ENCODE measurements at places on chromosomes 4 and X. TPM values are rescaled to one million over a fixed set of nuclear protein-coding genes. Genes with fewer than 3 reads are reported as not detected.

- peaks cover 54% of the 10 kb centered on the region for H3K4me1 ChIP-seq
- no peaks in the 10 kb centered on the region for H3K36me3 ChIP-seq
- no peak overlapping the region for H3K4me3 ChIP-seq
- no peak overlapping the region for H3K27ac ChIP-seq
These were observed 240.0 kb downstream of the GPC3 start for GRCh38 chrX:133745349-133745748.

GRCh38 chr4:119984996-119985395 is 81.7 kb downstream of the MAD2L1 start:
- H3K27ac ChIP-seq, result no peak overlapping the region
- no peaks in the 10 kb centered on the region for H3K27me3 ChIP-seq
- H3K4me1 ChIP-seq, result no peaks in the 10 kb centered on the region
- no peak overlapping the region for H3K4me3 ChIP-seq
- DNase-seq, result no peak

DNA sequence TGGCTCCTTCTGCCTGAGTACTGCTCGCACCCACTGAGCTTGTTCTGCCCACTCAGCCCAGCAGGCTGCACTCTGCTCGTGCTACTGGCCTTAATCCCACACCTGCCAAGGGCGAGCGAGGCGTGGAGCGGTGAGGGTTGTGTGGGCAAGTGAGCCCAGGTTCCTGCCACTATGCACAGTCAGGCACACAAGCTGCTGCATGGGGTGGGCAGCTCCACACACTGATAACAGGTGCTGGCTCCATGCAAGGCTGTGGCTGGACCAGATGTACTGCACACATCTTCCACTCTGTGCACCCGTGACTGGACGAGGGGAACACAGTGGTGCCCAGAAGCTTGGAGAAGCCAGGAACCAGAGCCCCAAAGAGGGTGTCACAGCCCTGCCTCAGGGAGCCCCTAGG is 184.3 kb upstream of the NUDT6 start:
- H3K4me3 ChIP-seq, result no peak overlapping the region
- no peaks in the 10 kb centered on the region for H3K27me3 ChIP-seq
- no peak overlapping the region for H3K27ac ChIP-seq
- DNase-seq, result no peak
- no peaks in the 10 kb centered on the region for H3K4me1 ChIP-seq

GRCh38 chr4:11663114-11663513 is 234.4 kb upstream of the HS3ST1 start:
- no peaks in the 10 kb centered on the region for H3K36me3 ChIP-seq
- no peaks in the 10 kb centered on the region for H3K4me1 ChIP-seq
- no peak overlapping the region for H3K27ac ChIP-seq
- no peak overlapping the region for H3K4me3 ChIP-seq
- peaks cover 4% of the 10 kb centered on the region for H3K27me3 ChIP-seq
- no peak for DNase-seq

DNA sequence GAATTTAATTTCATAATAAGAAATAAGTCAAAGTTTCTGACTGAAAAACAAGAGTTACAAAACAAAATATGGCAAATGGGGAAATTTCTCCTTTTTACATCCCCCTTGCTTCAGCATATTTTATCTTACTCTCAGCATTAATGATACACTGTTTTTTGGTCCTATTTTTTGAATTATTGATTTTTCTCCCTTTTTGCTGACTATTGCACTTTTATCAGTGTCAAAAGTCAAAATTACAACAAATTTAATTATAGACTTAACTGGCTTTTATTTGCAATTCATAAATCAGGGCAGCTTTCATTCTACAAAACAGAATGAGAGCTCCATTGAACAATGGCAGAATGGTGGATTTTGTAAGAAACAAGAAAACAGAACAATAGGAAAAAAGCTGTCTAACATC is 901.9 kb downstream of the FAT4 start:
- H3K27ac ChIP-seq, result no peak overlapping the region
- no peak for DNase-seq
- H3K4me3 ChIP-seq, result no peak overlapping the region
- H3K27me3 ChIP-seq, result no peaks in the 10 kb centered on the region

- H3K27me3 ChIP-seq, result no peaks in the 10 kb centered on the region
- H3K4me1 ChIP-seq, result no peaks in the 10 kb centered on the region
- no peak overlapping the region for H3K4me3 ChIP-seq
- no peak overlapping the region for H3K27ac ChIP-seq
- DNase-seq, result no peak
These were observed 544.0 kb downstream of the SPRY1 start for GRCh38 chr4:123940604-123941003.

DNA sequence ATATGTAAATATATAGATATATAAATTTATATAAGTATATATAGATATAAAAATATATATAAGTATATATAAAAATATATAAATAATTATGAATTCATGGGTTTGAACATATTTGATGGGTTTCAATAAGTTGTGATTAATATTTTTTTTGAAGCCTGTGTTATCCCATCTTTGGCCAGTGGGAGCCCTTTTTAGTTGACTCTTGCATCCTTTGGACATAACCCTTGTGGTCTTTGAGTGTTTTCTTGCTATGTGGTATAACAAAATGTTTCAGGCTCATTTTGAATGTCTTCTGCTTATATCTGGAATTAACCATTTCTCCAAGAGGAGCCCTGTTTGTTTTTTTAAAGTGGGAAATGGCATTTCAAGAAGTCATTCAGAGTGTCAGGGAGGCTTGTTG is 15.2 kb downstream of the SNX25 start:
- peaks cover 3% of the 10 kb centered on the region for H3K4me1 ChIP-seq
- H3K27ac ChIP-seq, result no peak overlapping the region
- H3K4me3 ChIP-seq, result no peak overlapping the region
- no peaks in the 10 kb centered on the region for H3K27me3 ChIP-seq
- DNase-seq, result no peak

DNA sequence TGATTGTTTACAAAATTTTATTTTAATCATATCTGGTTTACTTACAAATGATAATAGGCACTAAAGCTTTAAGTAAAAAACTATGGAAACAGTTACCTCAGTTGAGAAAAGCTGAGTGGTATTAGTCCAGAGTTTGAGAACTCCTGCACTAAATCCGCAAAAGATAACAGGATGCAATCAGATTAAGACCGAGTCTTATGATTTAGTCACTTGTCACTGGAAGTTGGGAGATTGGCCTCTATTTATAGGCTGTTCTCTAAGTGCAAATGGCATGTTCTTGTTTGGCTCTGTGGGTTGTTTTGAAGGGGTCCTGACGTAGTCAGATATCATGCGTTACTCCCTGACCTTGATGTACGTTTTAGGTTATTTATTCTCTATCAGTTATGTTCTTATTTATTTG is 6.3 kb downstream of the GPAT3 start:
- H3K4me1 ChIP-seq, result peaks cover 1% of the 10 kb centered on the region
- no peak overlapping the region for H3K4me3 ChIP-seq
- no peaks in the 10 kb centered on the region for H3K36me3 ChIP-seq
- H3K27ac ChIP-seq, result no peak overlapping the region
- H3K27me3 ChIP-seq, result no peaks in the 10 kb centered on the region
- no peak for DNase-seq

DNA sequence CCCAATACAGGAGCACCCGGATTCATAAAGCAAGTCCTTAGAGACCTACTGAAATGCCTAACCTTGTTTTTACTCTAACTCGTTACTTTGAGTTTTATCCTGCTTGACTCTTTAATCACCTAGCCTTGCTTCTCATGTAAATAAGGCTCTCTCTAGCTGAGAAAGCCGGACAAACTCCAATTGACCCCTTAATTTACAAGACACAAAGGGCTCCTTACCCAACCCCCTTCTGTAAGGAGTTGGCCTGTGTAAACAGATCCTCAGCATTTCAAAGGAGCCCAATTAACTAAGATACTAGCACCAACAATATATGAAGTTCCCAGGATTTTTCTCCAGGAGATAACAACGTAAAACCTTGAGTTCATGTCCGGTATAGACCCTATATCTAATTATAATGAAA is 61.7 kb downstream of the CT47B1 start:
- H3K36me3 ChIP-seq, result no peaks in the 10 kb centered on the region
- no peak for DNase-seq
- no peaks in the 10 kb centered on the region for H3K4me1 ChIP-seq
- H3K4me3 ChIP-seq, result no peak overlapping the region
- no peaks in the 10 kb centered on the region for H3K27me3 ChIP-seq

GRCh38 chr4:73583666-73584065 is 36.6 kb downstream of the RASSF6 start:
- no peaks in the 10 kb centered on the region for H3K4me1 ChIP-seq
- H3K4me3 ChIP-seq, result no peak overlapping the region
- no peaks in the 10 kb centered on the region for H3K36me3 ChIP-seq
- no peak overlapping the region for H3K27ac ChIP-seq

DNA sequence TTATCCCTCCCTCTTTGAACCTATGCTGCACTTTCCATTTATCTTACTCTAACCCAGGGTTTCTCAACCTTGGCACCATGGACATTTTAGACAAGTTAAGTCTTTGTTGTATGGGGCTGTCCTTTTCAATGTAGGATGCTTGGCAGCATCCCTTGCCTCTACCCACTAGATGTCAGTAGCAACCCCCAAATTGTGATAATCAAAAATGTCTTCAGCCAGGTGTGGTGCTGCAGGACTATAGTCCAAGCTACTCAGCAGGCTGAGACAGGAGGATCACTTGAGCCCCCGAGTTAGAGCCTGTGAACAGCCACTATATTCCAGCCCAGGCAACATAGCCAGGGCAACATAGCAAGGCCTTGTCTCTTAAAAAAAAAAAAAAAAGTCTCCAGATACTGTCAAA is 7.0 kb downstream of the LRCH2 start:
- no peak overlapping the region for H3K4me3 ChIP-seq
- no peak for DNase-seq
- no peaks in the 10 kb centered on the region for H3K36me3 ChIP-seq
- H3K27me3 ChIP-seq, result peaks cover 13% of the 10 kb centered on the region

DNA sequence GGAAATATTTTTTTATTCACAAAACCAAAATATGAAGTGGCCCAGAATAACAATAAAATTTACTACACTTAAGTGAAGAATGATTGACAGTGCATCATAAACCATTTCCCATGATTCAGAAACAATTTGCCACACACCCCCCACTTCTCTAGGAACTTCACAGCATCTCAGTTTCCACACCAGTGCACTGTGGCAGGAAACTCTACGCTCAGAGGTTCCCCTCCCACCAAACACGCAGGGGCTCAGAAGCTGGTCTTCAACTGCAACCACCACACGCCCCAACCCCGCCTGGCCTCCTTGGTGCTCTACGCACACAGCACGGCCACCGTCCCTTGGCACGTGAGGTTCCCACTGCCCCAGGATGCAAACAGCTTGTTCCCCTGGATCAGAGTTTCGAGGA is 63.7 kb downstream of the ZFYVE28 start:
- DNase-seq, result no peak
- peaks cover 3% of the 10 kb centered on the region for H3K4me1 ChIP-seq
- H3K27ac ChIP-seq, result no peak overlapping the region
- no peak overlapping the region for H3K4me3 ChIP-seq

DNA sequence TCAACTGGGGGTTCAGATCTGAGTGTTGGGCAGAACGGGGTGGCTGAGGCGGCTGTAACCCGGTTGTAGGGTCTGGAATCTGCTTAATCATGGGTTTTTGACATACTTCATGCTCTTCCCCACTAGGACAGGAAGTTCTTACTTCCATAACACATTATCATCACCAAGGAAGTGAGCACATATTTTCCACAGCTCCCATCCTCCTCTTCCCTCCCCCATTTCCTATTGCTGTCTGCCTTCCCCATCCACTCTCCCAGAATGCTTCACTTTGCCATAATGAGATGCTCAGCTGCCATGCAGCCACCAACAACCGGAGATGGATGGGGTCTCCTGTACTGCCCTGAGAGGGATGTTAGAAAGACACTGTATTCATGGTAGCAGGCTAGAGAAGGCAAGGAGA is 6.4 kb upstream of the DCUN1D4 start:
- DNase-seq, result peak; percentile 19
- H3K4me3 ChIP-seq, result no peak overlapping the region
- H3K27ac ChIP-seq, result no peak overlapping the region
- H3K4me1 ChIP-seq, result peaks cover 5% of the 10 kb centered on the region
- peaks cover 3% of the 10 kb centered on the region for H3K27me3 ChIP-seq

- H3K4me1 ChIP-seq, result peaks cover 8% of the 10 kb centered on the region
- H3K36me3 ChIP-seq, result peaks cover 17% of the 10 kb centered on the region
- H3K27me3 ChIP-seq, result no peaks in the 10 kb centered on the region
These were observed 50.5 kb downstream of the ADGRA3 start for GRCh38 chr4:22465349-22465748.

DNA sequence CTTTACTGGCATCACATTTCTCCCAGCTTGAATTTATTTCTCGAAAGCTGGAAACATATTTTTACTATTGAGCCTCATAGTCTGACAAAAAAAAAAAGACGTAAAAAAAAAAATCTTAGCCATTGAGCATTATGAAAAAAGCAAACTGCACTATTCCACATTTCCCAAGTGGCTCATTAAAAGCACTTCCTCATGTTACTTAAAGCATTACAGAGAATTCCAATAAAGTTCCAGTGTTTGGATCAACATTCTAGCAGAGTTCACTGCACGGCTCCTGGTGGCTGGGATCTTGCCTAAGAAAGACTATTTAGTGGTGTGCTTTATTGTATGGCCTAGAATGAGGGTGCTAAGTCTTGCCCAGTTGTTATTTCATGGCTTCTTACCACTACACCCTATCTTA is 476.2 kb downstream of the PPARGC1A start:
- H3K27ac ChIP-seq, result no peak overlapping the region
- H3K27me3 ChIP-seq, result peaks cover 2% of the 10 kb centered on the region
- DNase-seq, result no peak
- no peak overlapping the region for H3K4me3 ChIP-seq
- H3K36me3 ChIP-seq, result no peaks in the 10 kb centered on the region
- peaks cover 7% of the 10 kb centered on the region for H3K4me1 ChIP-seq

DNA sequence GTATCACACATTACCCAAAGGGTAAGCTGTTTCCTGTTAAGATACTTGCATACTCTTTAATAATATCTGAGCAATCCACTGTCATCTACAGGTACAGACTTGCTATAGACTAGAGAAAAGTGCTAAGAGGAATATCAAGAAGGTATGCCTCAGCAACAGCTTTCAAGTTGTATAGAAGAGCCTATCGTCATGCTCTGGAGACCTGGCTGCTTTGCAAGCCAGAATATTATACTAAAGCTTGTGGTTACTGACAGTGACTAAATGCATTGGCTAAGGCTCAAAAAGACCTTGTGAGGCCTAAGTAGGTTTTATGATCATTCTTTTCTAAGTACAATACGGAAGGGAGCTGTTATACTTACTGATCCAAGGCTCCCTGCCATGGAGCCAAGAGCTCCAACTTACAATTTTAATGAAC is 11.3 kb downstream of the LAMP2 start:
- peak overlapping the region; percentile 59 for H3K27ac ChIP-seq
- DNase-seq, result peak; percentile 9
- peaks cover 4% of the 10 kb centered on the region for H3K36me3 ChIP-seq
- H3K4me1 ChIP-seq, result peaks cover 44% of the 10 kb centered on the region
- H3K4me3 ChIP-seq, result no peak overlapping the region

GPAT3 gene
- 2.0 TPM for total RNA-seq

FRMD7 gene
- not detected for total RNA-seq

GAGE12J gene
- not detected for total RNA-seq

FOXR2 gene
- total RNA-seq, result not detected

SLC49A3 gene
- total RNA-seq, result not detected

UGT2A1 gene
- not detected for total RNA-seq

ENPP6 gene
- total RNA-seq, result not detected

CXCL1 gene
- total RNA-seq, result not detected

FHDC1 gene
- 0.12 TPM for total RNA-seq

ZFYVE28 gene
- total RNA-seq, result 5.3 TPM

SPANXC gene
- not detected for total RNA-seq

NDP gene
- not detected for total RNA-seq

NDNF gene
- not detected for total RNA-seq

GLRA2 gene
- not detected for total RNA-seq

FAM184B gene
- total RNA-seq, result not detected

GLUD2 gene
- total RNA-seq, result 0.57 TPM

TMPRSS11E gene
- total RNA-seq, result not detected

MXRA5 gene
- not detected for total RNA-seq
